ENCODE measurements at places on chromosomes 1 and 21. TPM values are rescaled to one million over a fixed set of nuclear protein-coding genes. Genes with fewer than 3 reads are reported as not detected.

ZBTB8B gene
- 0.22 TPM for polyA plus RNA-seq

FCER1G gene
- polyA plus RNA-seq: 4.8 TPM

DNA sequence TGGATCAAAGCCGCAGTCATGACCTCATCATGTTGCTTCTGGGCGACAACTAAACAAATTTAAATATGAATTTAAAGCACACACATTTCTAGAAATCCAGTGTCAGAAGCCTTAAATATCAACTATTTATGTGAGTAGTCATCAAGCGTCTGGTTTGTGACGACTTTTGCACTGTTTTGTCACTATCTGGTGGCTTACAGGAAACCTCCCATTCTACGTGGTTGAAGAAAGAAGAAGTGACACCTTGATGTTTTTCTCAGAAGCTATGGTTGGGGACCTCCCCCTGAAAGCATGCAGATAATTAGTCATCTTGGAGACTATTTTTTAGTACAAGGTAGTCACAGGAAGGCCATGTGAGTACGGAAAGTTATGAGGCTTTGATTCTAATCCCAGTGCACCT, 58.5 kb downstream of the TENT5C start:
- no peaks in the 10 kb centered on the region for H3K27me3 ChIP-seq
- no peaks in the 10 kb centered on the region for H3K4me1 ChIP-seq

MYOC gene
- polyA plus RNA-seq: not detected

SPRR2A gene
- not detected for polyA plus RNA-seq

DNA sequence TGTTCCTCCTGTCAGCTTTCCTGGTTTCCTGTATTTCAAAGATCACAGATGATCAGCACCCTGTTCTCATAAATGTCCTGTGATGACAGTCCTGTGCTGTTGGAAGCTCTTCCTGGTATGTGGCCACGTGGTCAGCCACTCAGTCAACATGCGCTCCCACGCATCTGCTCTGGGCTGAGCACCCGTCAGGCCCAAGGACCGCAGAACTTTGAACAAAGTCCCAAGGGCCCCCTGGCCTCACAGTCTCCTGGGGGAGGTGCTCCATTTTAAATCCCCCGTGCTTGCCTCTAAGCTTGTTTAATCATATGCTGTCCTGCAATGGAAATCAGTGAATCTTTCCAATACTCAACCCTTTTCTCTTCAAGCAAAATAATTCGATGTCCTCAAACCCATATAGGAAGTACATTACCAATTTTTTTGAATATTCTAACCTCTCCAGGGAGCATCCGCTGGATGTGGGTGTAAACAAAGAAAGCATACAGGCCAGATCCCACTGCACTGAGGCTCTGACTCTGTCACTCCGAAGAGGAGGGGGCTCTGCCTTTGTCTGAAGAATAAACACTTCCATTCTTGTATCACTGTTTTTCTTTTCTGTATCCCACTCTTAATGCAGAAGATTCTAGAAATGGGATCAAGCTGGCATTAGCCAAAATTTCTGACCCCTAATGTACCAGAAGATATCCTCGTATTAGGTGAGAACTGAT, 250.3 kb downstream of the SDCCAG8 start:
- no peaks in the 10 kb centered on the region for H3K27me3 ChIP-seq
- no peaks in the 10 kb centered on the region for H3K36me3 ChIP-seq
- no peak overlapping the region for H3K27ac ChIP-seq
- no peaks in the 10 kb centered on the region for H3K4me1 ChIP-seq
- no peak for DNase-seq

DNA sequence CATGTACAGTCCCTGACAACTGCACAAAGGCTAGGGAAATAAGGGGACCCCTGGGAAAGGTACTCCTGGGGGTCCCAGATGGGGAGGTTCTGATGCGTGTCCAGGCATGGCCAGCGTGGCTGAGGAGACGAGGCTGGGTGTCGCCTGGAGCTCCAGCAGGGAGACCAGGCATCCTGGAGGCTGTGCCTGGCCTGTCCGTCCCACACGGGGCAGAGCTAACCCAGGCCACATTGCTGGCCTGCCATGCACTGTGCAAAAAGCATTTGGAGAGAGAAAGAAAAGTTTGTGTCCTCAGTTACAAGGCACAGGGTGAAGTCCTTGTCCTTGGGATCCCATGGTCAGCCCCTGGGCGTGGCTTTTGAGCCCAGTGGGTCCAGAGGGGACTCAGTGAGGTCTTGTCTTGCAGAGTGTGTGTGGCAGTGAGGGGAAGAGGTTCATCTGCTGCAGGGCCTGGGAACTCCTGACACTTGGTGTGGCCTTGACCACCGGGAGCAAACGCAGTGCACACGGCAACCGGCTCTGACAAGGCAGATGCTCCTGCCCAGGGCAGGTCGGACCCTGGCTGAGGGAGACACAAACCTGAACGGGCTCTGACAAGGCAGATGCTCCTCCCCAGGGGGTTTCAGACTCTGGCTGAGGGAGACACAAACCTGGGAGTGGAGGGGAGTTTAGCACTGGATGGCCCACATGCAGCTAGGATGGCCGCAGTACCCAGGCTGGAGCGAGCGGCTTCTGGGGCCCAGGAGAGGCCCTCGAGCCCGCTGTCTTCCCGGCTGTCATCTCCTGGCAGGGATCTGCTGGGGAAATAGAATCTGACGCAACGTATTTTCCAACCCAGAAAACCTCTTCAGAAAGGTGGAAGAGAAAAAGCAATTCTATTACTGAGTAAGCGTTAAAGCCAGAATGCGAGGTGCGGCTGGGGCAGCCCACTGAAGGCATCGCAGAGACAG, 37.3 kb upstream of the COL18A1 start:
- no peak overlapping the region for H3K4me3 ChIP-seq
- DNase-seq: no peak
- H3K4me1 ChIP-seq: peaks cover 20% of the 10 kb centered on the region
- H3K36me3 ChIP-seq: no peaks in the 10 kb centered on the region

DNA sequence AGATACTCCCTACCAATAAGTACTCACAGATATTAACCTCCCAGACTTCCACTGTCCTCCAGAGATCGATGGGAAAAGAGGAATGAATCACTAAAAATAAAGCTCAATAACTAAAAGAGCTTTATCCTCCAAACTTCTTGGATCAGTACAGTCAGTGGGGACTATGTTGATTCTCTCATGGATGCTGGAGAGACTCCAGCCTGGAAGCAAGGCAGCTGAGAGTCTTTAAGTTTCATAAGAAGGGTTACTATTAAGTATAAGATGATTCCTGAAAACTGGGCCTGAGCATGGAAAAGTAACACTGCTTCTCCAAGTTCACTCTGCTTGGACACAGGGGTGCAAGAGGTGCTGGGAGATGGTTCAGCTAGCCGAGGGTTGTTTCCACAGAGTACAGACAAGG, 6.2 kb upstream of the DDR2 start:
- no peak for DNase-seq
- H3K27me3 ChIP-seq: no peaks in the 10 kb centered on the region
- H3K27ac ChIP-seq: peak overlapping the region; percentile 15
- H3K4me3 ChIP-seq: no peak overlapping the region
